ENCODE measurements at places on chromosomes 2 and 18.

- no peak for DNase-seq
Observed at GRCh38 chr18:39749154-39749553, 2183.6 kb upstream of the CELF4 start.

DNA sequence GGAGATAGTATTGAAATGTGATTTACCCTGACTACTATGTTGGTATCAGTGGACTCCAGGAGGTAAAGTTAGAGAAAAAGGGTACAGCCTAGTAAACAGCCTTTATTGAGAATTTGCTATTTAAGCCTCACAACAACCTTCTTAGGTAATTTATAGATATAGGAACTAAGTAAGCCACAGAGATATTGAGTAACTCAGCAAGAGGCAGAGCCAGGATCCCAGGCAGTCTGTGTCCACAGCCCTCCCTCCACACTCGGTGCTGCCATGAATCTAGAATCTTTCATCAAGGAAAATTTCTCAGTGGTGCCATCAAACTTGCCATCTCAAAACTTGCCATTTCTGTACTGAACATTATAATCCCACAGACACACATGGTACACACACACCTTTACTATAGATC is 170.9 kb downstream of the CAPN13 start:
- no peak for DNase-seq

- DNase-seq = no peak
Observed at GRCh38 chr2:75162897-75163296, 36.4 kb downstream of the TACR1 start.

DNA sequence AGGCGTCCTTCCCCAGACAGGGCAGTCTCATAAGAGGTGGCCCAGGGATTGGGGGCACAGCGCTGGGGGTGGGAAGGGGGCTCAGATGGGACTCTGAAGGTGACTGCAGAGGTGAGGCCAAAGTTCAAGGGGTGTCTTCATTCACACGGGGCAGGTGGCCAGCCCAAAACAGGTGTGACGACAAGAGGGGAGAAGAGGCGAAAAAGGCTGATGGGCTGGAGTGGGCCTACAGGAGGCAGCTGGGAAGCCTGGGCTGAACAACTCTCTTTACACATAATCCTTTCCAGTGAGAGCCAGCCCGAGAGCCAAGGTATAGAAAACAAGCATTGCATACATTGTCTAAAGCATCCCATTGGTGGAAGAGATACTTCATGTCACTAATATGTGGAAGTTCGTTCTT is 130.9 kb upstream of the ASB18 start:
- no peak for DNase-seq

DNA sequence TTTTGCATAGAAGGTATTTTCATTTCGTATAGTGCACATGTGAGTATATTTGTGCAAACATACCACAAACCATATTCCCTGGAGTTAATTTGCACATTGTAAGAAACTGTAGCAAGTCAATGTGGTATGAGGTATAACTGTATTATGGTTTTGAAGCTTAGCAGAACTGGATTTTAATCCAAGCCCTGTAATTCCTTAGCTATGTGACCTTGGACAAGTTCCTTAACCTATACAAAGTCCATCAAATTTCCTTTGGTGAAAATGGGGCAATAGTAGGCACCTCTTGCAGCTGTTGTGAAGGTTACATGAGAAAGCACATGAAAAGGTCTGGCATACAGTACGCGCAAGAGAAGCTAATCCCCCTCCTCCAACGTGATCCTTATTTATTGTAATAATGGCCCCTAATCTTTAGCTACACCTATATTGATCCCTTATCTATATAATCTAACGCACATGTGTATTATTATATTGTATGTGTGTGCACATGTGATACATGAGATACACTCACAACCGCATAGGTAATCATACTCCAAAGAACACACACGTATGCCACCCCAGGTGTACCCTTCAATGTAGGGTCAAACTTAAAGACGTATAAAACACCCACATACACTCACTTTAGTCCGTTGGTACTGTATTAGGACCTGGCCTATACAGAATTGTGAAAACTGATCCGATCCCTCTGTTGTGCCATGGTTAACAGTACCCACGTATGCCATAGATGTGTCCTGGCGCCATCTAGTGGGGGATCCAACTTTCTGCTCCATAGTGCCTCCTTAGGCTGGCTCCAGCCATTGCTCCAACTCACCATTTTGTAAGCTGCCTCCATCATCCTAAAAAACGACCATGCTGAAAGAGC is 402.9 kb upstream of the SLC14A2 start:
- DNase-seq = peak; percentile 89

DNA sequence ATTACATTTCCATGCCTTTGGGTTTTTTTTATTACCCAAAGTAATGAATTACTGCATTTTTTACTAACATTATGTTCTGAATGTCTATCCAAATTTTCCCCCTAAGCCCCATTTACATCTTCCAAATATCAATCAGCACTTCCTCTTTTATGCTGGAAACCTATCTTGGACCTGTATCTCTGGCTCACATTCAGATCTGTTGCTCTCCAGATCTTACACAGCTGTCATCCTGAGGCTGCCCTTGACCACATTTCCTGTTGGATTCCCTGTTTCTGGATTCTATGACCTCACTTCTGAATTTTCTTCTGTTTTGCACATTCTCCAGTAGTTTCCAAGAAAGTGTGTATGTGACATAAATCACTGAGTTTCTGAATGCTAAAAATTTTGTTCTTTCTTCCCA is 146.7 kb downstream of the PDE1A start:
- DNase-seq = no peak

- DNase-seq = peak; percentile 27
Observed at GRCh38 chr2:76867854-76868253, 654.3 kb downstream of the LRRTM4 start.

DNA sequence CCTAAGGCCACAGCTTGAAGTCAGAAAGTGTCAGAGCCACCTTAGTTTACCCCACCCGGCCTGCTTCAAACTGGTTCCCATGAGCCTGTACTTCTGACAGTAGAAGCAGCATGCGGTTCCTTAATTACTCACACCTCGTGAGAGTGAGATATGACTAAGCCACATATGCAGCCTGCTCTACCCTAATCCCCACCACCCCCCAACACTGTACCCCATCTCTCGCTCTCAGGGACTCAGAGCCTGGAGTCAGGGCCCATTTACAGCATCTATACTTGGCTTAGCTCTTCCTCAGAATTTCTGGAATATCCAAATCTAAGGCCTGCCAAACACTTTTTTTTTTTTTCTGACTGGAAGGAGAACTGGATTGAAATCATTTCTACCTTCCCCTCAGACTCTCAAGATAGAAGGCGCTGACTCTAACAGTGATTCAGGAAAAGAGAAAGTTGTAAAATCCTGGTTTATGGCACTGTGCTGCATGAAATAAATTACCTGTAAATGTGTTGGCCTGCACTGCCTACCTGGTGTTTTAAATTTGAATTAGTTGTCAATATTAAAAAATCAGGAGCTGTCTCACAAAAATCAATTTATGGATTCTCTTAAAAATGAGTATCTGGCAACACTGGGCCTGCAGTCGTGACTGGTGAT is 360.0 kb downstream of the RND3 start:
- DNase-seq = no peak

GRCh38 chr2:210169516-210170195 is 1.6 kb downstream of the KANSL1L start:
- DNase-seq = peak; percentile 60

GRCh38 chr2:33344230-33344629 is 132.2 kb upstream of the RASGRP3 start:
- DNase-seq = no peak

DNA sequence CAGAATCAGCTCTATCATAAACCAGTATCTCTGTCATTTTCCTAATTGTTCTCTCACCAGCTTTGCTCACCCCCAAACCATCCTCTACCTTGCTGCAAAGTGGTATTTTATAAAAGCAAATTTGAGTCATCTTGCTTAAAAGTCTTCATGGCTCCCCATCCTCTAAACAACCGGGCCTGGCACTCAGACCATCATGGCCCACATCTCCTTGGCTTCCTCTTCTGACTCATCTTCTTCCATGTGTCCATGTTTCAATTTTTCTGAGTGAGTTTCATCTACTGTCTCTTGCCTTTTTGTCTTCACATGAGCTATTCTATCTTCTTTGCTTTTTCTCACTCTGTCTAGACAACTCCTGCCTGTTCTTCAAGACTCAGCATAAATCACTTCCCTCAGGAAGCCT is 58.6 kb downstream of the LHCGR start:
- no peak for DNase-seq

DNA sequence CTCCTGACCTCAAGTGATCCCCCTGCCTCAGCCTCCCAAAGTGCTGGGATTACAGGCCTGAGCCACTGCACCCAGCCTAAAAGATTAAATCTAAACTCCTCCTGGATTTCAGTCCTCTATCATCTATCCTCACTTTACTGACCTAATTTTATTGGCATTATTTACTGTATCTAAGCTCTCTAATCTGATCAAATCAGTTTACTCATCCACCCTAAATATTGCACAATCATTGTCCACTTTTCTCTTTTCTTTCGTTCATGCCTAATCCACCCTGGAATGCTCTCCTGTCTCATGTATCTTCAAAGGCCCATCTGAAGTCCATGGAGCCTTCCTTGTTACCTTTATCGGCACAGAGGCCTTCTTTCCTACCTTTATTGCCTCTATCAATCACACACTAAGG is 31.6 kb upstream of the GPR155 start:
- DNase-seq = no peak

DNA sequence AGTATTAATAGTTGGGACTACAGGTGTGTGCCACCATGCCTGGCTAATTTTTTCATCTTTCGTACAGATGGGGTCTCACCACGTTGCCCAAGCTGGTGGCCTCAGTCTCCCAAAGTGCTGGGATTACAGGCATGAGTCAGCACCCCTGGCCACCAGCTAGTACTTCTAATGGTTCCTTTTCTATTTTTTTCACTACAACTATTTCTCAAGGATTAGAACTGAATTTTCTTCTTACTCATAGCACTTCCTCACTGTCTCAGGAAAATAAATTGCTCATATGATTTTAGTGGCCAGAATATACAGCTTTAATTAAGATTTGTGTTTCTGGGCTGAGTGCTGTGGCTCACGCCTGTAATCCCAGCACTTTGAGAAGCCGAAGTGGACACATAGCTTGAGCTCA is 43.2 kb upstream of the SOS1 start:
- no peak for DNase-seq

DNA sequence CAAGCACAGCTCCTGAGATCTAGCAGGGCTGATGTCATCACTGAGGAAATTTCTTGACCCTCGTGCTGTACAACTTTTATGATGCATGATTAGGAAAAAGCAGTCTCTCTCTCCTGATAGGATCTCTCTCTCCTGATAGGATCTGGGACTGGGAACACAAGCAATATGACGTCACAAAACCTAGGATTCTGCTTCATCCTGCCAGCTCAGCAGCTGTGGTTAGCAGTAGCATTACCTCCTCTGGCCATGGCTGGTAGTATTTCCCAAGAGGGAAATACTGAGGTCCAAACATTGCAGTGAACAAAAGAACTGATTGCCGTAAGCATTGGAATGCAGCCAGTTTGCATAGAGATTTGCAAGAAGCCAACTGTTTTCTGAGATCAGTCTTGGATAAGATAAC is 521.2 kb upstream of the POU3F3 start:
- DNase-seq = no peak

- DNase-seq = no peak
Observed at GRCh38 chr2:101732199-101732598, 34.7 kb downstream of the MAP4K4 start.

DNA sequence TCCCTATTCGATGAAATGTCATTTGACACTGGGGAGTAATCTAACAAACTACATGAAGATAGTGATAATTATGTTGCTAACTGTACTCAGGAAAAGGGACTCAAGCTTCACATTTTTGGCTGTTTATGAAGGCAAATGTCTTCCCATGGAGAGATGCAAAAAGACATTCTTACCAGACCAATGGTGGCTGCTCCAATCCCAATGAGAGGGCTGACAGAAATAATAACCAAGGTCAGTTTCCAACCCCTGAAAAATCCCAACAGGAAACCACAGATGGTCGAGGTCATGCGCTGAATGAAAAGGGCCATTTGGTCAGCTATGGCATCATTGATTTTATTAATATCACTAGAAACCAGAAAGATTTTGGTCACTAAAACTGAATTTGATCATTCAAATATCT is 37.6 kb downstream of the ABCB11 start:
- no peak for DNase-seq

DNA sequence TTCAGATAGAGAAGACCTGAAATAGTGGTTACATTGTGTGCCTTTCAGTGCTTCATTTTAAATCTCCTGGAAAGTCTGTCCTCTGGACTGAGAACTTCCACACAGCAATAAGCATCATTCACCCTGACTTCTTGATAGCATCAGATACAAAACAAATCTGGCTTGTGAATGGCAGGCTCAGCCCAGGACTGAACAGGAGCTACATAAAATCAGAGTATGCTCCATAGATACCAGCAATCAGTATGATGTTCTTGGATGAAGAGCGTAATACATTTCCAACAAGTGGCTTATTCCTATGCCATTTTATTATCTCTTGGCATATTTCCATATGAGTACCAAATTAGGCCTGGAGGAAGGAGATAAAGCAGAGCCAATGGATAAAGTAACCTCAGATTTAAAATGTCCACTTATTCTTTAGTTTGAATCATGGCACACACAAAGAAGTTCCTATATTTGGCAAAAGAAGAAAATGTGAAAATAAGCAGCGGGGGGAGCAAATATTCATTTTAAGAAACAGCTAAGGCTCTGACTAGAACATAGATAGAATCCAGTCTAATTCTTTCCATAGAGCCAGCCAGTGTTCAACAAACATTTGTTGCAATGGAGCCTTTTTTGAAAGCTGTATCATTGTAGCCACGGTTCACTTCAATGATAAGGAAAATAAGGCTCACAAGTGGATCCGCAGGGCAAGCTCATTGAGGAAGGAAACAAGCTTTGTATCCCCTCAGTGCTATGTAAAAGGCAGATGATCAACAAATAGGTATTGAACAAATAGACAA is 230.8 kb upstream of the CHAC2 start:
- DNase-seq = no peak

GRCh38 chr2:84966731-84967130 is 4.2 kb upstream of the KCMF1 start:
- DNase-seq = no peak

- no peak for DNase-seq
Observed at GRCh38 chr2:10369269-10370255, 66.9 kb downstream of the HPCAL1 start.

All from NAMALWA (cell line).